H7 (cell line): ENCODE measurements at places on chromosomes 7 and 10.
A peak's percentile ranks its signal among the peaks of the same experiment; 100 is the strongest.

DNA sequence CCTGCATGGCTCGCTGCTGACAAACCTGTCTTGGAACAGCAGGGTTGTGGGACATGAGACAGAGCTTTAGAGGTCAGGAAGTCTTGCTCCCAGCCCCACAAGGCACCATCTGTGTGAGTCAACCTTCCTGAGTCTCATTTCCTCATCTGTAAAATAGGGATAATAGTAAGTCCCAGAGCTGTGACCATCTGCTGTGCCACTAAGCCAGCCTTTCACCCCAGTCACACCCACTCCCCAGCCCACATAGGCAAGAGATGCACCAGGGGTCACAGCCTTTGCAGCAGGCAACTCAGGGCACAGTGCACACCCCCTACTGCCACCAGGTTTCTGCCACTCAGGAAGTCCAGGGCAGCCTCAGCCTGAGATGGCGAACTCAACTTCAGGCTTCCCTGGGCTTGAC lies 29.4 kb upstream of the CDH23 start:
- DNase-seq = no peak

GRCh38 chr7:127715901-127716300 lies 63.9 kb downstream of the SND1 start:
- DNase-seq = no peak

DNA sequence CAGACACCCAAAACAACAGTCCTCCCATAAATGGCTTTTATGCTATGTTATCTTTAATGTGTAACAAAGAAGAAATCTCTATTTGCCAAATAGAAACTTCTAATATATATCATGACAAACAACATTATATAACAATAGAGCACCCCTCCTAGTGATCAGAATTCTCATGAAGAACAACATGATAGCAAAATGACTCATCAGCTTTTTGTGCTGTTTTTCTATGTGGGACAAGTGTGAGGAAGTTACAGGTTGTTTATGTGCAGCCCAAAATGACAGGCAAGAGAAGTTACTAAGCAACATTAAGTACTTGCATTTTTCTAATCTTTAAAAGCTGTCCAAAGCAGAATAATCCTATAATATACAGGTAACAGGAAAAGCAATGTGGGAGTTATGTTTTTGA lies 7.7 kb downstream of the DGKB start:
- DNase-seq = no peak

DNA sequence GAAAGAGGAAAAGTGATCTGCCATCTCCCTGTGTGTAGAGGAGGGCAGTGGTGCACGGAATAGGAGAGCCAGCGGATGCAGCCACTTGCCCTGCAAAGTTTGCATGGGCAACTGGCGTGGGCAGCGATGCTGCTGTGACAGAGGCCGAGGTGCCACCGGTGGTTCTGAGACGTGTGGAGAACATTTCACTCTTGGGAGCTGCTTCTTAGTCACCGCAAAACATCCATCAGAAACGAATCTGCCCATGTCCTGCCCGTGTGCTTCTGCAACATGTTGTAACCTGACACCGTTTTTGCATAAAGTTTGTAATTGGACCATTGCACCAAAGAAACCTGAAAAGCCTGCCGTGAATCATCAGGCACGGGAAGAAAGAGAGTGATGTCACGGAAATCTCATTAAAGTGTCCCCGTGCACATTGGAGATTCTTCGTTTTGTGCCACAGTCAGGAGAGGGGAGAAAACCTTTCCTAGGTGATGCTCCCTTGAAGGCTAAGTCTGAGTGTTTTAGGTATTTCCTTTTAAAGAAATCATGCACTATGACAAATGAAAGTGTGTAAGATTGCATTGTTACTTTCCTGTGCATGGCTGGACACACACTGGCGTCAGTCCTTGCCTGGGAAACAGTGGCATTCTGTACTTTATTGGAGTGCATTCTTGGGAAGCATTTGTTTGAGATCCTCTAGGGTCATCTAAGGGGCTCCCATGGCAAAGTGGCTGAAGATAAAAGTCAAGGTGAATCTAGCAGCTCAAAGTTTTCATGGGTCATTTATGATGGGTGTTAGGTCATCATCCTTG lies 302.6 kb downstream of the KLF6 start:
- peak; percentile 53 for DNase-seq

DNA sequence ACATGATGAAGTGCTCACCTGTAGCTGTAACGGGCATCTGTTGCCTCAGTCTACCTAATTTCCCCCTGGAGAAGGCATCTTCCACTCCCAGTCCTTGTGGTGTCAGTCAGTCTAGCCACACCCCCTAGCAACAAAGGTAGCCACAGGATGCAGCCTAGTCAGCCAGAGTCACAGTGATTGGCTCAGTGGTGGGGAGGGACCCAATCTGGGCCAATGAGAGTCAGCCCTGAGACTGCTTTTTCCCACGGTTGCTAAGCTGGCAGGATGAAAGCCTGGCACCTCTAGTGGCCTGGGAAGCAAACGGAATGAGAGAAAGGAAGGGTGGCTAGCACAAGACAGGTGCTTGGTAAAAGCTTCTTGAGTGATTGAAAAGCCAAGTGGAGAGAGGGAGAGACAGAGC lies 118.6 kb downstream of the SH3PXD2A start:
- DNase-seq = peak; percentile 95

GRCh38 chr7:82029236-82029913 lies 259.5 kb upstream of the HGF start:
- no peak for DNase-seq

DNA sequence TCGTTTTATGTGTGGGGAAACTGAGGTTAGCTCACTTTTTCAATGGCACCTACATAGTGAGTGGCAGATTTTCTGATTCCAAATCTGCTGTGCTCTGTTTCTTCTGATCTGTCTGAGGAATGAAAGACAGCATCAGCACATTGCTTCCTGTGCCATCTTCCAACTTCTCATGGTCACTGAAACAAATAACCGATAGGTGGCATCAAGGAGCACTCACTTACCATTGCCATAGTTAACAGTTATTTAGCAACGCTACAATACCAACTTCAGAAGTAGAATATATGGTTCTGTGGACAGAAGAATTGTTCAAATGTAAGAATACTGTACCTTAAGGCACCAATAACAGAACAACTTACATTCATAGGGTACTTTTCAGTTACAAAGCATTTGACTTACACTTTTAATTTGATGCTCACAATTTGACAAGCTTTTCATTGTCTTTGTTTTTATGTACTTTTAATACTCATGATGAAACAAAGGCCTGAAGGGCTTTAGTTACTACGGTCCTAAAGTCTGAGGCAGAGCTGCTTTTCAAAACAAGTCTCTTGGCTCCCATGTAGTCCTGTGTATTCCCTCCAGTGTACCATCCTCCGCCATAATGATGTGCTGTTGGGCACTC lies 228.9 kb upstream of the TCF7L2 start:
- DNase-seq = peak; percentile 32

- DNase-seq = no peak
Measured at GRCh38 chr7:32051128-32051527, 19.1 kb downstream of the PDE1C start.

GRCh38 chr10:44397476-44398225 lies 12.8 kb upstream of the CXCL12 start:
- DNase-seq = no peak

DNA sequence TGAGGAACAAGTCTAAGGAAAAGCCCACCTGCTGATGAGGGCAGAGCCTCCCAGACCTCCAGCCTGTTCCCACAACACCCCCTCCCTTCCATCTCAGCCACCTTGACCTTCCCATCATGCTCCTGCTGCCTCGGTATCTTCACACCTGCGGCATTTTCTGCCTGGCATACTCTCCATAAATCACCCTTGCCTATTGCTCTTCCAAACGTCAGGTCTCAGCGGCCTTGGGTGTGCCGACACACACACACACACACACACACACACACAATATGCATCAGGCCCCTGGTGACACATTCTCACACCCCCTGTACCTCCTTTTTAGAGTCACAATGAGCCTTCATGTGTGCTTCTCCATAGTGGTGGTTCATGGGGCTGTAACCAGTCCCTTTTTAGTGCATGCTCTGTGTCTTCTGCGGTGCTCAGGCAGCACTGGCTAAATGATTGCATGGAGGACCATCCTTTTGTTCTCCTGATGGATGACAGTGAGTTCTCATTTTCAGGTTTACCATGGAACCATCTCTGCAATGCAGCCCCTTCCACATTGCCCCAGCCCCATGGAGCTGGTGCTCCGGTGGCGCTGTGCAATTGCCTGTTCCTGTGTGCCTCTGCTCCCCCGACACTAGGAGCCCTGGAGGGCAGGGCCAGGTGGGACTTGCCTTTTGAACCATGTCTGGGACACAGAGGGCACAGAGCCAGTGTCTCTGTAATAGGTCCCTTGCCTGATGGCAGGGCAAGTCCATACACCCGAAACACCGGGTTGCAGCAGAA lies 4.5 kb downstream of the ADIRF start:
- DNase-seq = no peak

- DNase-seq = no peak
Measured at GRCh38 chr10:14926061-14926470, 27.8 kb downstream of the DCLRE1C start.

DNA sequence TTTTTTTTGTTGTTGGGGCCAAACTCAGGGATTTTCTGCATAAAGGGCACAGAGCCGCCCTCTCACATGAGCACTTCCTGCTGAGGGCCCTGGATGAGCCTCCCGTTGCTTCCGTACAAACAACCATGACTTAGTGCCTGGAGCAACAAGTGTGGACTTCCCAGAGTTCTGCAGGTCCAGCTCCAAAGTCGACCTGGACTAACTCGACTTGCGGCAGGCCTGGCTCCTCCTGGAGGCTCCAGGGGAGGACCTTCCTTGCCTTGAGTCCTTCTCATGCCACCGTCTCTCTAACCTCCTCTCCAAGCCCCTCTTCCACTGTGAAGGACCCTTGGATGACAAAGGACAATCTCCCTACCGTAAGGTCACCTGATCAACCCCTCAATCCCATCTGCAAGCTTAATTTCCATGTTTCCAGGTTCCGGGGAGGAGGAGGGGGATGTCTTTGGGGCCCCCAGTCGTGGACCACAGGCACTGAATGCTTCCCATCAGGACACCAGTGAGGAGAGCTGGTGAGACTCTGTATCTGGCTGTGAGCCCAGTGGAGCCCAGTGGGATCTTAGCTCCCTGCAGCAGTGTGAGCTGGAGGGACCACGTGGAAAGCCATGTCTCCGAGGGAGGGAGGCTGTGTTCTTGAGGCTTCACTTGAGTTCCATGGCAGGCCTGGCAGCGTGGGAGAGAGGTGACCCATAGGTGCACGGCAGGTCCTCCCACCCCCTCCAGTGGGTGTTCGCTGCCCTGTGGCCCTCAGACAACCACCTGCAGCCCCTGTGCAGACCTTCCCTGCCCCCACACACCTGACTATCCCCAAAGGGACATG lies 199.5 kb upstream of the PPP2R2D start:
- DNase-seq = no peak

DNA sequence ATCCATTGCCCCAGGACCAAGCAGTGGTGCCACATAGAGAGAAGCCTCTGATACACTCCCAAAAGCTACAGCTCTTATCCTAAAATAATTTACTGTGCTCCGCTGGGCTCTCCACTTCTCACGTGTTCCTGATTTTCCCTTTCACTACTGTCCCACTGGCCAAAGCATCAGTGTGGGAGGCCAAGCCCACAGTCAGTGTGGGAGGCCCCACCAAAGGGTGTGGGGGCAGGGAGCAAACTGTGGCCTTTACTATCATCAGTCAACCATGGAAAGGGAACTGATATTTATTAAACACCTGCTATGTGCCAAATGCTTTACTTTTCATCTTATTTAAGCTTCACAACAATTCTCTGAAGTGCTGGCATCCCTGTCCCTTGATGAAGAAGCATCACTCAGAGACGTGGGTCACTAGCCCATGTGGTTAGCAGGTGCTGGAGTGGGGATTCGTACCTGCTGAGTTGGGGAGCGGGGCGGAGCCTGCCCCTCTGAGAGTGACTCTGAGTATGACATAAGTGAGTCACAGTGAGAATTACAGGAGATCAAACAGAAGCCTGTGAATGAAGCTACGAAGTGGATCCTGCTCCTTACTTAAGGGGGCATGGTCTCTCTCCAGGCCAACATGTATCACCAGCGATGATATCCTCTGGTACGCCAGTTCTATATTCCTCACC lies 50.4 kb downstream of the PYROXD2 start:
- no peak for DNase-seq

- no peak for DNase-seq
Measured at GRCh38 chr10:22319980-22320558, 830 bp upstream of the BMI1 start.

DNA sequence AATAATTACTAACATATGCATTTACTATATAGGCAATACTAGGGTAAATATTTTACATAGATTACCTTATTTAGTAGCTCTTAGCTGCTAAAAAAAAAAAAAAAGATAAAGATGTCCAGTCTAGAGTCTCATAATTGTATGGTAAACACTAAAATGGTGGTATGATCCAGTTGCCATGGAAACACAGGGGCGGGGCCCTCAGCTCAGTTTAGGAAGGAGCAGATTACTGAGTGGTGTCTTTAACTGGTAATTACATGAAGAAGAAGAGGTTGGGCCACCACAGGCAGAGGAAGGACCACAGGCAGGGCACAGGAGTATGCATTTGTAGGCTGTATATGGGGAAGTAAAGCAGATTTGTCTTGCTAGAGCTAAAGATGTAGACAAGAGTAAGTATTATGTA lies 43.7 kb downstream of the ITGB8 start:
- no peak for DNase-seq

GRCh38 chr10:114542373-114542772 lies 115.7 kb downstream of the ABLIM1 start:
- no peak for DNase-seq

DNA sequence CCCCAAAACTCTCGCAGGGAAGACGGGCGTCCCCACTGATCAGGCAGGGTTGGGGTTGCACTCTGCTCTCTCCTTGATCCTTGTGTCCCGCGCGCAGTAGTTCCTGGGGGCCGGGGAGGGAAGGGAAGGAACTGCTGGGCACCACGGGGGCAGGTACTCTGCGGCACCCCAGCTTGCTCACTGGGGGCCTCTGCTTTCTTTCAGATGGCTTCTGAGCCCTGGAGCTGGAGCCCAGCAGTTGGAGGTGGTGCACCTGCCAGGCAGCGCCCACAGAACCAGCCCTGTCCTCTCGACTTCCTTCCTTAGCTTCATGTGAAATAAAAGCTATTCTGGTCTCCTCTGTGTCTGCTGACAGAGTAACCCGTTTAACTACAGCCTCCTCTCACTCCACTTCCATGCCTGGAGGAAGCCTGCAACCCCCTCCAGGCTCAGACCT lies 12.2 kb downstream of the PLAC9 start:
- no peak for DNase-seq
